ENCODE measurements at places on chromosomes 12 and 14.

DNA sequence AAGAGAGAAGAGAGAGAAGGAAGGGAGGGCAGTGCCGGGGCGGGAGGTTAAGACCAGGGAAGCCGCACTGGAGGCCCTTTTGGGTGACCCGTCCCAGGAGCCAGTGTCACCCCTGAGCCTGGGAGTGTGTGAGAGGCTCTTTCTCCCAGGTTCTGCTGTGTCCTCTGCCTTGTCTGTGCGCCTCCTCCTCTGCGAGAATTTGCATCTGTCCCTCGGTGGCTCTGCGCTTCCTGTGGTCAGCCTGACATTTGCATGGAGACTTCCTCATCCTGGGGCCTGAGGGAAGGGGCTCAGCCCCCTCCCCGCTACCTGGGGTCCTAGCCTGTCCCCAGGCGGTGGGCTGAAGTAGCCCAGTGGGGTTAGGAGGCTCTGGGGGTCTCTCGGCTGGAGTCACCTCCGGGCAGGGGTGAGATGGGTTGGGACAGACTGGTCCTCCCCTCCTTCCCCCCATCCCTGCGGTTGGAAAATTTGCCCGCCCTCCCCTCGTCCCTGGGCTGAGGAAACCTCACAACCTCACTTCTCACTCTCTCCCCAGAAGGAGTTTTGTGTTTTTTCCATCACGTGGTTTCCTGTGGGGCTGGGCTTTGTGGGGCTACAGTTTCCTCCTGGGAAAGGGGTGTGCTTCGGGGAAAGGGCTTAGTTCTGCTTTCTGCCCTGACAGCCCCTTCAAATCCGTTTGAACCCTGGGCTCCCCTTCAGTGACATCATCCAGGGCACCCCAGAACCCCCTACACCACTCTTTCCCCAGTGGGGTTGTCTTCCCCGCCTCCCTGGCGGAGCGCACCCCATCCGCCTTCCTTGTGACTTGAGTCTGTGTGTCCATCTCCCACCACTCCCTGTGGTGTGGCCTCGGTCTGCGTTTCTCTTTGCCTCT is 2.5 kb downstream of the PTPN6 start:
- no peak for DNase-seq

DNA sequence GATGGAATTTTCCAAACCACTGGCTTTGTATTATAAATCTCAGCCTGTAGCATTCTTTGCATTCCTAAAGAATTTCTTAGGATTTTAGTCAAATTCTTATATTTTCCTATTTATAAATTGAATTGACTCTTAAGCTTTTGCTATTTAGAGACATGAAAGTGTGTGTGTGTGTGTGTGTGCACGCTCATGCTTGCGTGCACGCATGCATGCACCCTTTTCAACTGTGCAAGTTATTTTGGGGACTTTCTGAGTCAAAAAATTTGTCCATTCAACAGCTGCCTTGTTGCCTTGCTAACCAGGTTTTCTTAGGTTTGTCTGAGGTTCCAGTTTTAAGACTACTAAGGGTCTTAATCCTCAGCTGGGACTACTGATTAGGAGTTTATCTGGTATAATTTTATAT is 42.6 kb downstream of the GPATCH2L start:
- no peak for DNase-seq

GRCh38 chr14:53516261-53516774 is 363.2 kb upstream of the DDHD1 start:
- DNase-seq: no peak

GRCh38 chr12:26791301-26791791 is 41.6 kb downstream of the ITPR2 start:
- no peak for DNase-seq

GRCh38 chr12:58917699-58918468 is 2.4 kb downstream of the LRIG3 start:
- DNase-seq: no peak

- DNase-seq: no peak
Measured at GRCh38 chr12:47433876-47434275, 272.0 kb downstream of the RPAP3 start.

DNA sequence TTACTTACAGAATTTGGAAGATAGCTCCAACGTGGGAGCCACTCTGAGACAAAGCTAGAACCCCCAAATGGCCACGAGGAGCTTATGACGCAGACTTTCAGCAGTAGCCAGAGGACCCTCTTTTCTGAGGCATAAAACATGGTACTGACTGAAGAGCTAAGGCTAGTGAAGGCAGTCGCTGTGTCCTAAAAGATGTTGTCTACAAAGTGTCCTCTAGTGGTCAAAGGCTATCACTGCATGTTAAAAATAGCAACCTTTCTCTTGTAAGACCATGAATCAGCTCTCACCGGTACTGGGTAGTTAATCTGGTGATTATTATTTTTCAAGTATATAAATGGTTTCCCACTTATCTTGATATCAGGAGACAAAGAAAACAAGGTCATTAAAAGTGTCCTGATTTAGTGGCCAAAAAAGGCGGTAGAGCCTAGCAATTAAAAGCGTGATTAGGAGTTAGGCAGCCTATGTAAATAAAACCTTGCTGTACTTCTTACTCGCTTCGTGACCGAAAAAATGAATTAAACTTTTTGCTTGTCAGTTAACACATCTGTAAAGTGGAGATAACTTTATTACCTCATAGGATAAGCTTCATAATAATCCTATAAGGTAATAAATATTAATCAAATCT is 47.0 kb upstream of the LGR5 start:
- peak; percentile 39 for DNase-seq

DNA sequence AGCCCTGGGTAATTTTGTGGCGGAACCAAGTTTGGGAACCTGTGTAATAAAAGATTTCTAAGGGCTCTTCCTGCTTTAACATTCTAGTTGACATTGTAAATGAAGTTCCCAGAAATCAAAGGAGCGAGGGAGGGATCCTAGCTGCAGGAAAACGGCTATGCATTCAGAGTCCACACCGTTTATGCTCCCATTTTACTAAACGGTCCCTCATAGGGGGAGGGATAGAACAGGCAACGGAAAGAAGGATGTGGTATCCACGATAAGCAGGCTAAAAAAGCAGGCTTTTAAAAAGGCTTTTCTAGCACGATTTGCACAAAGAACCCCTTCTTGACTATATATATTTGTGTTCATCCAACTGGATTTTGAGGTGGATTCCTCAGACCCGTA is 559 bp downstream of the SYNJ2BP start:
- no peak for DNase-seq

DNA sequence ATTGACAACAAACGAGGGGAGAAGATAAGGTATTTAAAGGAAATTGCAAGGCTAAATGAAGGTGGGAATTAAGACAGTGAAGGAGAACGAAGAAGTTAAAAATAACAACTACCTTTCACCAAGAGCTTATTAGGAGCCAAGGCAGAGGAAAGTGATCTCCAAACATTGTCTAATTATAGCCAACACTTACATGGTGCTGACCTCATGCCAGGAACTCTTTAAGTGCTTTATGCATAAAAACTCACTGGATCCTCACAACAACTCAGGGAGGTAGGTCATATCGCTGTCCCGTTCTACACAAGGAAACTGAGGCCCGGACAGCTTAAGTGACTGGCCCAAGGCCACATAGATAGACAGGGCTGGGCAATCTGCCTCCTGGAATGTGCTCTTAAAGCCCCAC is 19.5 kb downstream of the TAMALIN start:
- no peak for DNase-seq

DNA sequence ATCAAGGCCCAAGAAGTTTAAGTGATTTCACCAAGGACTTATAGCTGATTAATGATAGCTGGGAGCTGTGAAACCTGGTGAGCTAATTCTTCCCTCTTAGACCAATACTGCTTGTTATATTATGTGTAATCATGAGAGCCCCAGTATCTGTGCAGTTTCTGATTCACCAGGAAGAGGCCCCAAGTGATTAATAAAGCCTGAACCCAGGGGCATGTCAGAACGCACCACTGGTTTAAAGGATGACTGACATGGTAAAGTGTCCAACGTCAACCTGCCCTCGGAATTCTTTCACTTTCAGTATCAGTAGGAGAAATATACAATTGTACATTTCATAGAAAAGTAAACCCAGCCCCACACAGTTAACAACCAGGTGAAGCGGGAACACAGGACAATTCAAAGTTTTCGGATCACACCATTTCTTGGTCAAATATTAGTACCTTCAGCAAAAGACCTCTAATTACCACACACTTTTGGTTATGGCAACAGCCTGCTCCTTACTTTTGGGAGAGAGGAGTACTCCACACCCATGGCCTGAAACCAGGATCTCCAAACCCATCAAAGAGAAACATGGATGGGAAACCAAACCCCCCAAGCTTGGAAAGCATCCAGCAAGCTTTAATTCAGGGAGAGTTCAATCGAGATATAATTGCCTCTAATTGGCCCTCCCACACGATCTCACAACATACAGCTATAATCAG is 28.5 kb downstream of the TMCC3 start:
- no peak for DNase-seq

DNA sequence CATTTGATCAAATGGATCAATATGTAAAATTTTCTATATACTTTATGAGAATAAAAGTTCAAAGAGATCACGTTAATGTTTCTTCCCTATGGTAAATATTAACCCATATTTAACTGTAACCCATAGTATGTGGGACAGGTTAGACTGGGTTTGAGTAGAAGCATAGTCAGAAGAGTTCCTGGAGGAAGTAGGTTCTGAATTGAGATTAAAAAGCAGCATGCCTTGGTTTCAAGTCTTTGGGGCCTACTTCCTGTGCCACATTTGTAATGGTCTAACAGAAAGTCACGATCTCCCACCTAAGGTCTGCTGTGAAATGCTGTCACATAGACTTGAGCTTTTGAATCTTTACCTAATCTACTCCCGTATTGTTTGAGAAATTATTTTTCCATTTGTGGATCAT is 63.8 kb downstream of the FIGNL2 start:
- no peak for DNase-seq

- DNase-seq: no peak
Measured at GRCh38 chr14:89565607-89566006, 148.6 kb upstream of the FOXN3 start.

- DNase-seq: no peak
Measured at GRCh38 chr12:96028538-96028937, 6.8 kb downstream of the LTA4H start.

- DNase-seq: no peak
Measured at GRCh38 chr12:47276253-47276620, 196.5 kb upstream of the AMIGO2 start.
